ENCODE measurements at places on chromosomes 6 and 20.

DNA sequence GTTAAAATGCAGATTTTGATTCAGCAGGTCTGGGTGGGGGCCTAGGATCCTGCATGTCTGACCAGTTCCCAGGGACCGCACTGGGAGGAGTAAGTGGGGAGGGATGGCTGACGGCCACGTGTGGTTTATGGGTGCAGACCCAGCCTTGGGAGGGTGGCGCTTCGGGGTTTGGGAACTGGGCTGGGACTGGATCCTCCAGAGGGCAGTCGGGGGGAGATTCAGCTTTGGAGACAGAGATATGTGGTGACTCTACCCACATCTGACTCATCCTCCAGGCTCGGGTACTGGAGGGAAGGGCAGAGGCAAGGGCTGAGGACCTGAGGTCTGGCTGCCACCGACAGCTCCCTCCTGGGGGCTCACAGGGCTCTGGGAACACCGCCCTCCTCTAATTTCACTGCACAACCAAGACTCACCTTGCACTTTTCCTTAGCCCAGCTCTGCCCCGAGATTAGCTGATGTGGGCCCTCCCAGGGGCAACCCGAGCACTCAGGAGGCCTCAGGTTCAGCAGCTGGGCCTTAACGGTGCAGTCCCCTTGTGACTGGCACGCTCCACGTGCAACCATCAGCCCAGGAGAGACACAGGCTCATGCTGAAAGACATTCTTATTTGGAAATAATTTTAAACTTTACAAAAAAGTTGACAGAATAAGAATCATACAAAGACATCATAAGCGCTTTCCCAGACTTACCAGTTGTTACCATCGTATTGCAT lies 172.8 kb upstream of the PMEPA1 start:
- no peak for DNase-seq

- no peak for DNase-seq
Observed at GRCh38 chr6:166999884-167000253, 672 bp downstream of the CEP43 start.

- no peak for DNase-seq
Observed at GRCh38 chr6:121436274-121436857, 920 bp downstream of the GJA1 start.

GRCh38 chr6:111672761-111673450 lies 67.2 kb upstream of the TRAF3IP2 start:
- DNase-seq = no peak

- DNase-seq = no peak
Observed at GRCh38 chr6:706146-706545, 13.2 kb upstream of the EXOC2 start.

DNA sequence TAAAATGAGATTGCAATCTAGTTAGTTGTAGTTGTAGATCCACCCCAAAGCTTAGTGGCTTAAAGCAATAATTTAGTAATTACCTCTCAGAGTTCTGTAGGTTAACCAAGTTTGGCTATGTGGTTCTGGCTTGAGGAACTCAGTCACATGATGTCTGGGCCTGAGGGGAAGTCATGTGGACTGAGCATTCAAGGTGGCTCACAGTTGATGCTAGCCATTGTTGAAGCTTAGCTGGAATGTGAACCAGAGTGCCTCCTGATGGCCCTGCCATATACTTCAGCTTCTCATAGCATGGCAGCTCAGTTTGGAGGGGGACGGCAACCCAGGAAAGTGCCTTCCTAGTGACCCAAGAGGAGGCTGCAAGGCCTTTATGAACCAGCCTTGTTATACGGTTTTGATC lies 263.2 kb upstream of the RNF217 start:
- DNase-seq = no peak

DNA sequence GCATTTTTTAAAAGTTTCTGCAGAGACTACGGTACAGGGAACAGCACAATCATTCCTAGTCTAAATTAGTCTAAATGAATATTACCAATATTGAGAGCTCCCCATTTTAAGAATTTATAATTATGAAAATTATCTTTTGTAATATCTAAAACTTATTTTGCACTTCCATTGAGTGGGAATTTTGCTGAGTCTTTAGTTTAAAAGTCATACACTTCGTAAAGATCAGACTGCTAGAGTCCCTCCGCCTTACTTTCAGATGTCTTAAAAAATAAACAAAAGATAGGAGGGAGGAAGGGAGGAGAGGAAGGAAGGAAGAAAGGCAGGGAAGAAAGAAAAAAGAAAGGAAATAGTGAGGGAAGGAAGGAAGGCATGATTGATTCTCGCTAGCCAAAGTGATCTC lies 278.2 kb upstream of the PRDM1 start:
- no peak for DNase-seq

GRCh38 chr6:117676577-117677218 lies 1.4 kb downstream of the NUS1 start:
- DNase-seq = no peak

- no peak for DNase-seq
Observed at GRCh38 chr6:143400258-143401067, 50.0 kb downstream of the ADAT2 start.

- no peak for DNase-seq
Observed at GRCh38 chr6:134873500-134874388, 76.2 kb downstream of the ALDH8A1 start.

- DNase-seq = no peak
Observed at GRCh38 chr6:54719131-54719530, 127.4 kb upstream of the FAM83B start.

Measured in GM10248 (cell line).